Esophagus squamous epithelium (tissue), 5 donors: ENCODE measurements at places on chromosomes 2 and 18.

GRCh38 chr18:57437766-57438671 lies 2.8 kb downstream of the ONECUT2 start:
- DNase-seq: no peak

GRCh38 chr2:132677661-132678060 lies 7.7 kb upstream of the LYPD1 start:
- no peak for DNase-seq

- no peak for DNase-seq
Observed at GRCh38 chr18:51522821-51523220, 325.3 kb upstream of the MEX3C start.

DNA sequence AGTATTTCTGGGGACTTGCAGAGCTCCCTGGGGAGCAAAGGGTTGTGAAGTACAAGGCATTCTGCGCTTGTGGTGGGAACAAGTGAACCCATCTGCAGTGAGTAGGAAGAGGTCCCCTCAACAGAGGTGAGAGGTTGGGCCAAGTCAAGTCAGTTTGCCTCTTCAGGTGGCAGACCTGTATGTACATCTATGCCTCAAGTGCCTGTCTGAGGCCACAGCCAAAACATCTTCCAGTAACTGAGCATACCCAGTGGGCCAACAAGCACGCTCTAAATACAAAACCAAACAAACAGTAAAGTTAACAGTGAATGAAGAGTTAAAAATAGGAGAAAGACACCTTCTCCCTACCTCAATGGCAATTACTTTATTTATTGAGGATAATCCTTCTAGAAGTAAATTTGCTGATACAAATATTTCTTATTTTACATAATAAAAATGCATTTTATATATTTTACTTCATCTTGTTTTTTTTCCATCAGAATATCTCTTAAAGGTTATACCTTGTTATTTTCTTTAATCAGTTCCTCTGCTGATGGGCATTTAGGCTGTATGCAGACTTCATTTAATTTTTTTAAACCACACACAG lies 2.5 kb downstream of the GYPC start:
- no peak for DNase-seq

DNA sequence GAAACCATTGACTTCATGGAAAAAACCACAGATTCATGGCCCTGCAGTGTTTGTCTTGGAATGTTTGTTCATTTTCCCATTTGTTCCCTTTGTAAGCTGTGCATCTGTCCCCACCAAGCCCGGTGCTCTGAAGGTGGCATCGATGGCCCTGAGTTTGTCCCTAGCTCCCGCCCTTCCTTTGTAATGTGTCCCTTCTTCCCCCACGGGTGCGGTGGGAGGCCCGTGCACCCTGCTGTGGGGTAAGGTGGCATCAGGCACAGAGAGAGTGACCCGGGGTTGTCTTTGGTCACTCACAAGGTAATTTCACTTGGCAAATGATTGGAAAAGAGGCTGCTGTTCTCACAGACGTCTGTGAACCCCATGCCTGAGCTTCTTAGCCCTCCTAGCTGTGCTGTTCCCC lies 28.7 kb downstream of the KLHL29 start:
- no peak for DNase-seq

- DNase-seq: no peak
Observed at GRCh38 chr2:64311191-64311910, 142.6 kb upstream of the LGALSL start.

GRCh38 chr2:135898234-135898786 lies 22.1 kb upstream of the MCM6 start:
- DNase-seq: no peak

DNA sequence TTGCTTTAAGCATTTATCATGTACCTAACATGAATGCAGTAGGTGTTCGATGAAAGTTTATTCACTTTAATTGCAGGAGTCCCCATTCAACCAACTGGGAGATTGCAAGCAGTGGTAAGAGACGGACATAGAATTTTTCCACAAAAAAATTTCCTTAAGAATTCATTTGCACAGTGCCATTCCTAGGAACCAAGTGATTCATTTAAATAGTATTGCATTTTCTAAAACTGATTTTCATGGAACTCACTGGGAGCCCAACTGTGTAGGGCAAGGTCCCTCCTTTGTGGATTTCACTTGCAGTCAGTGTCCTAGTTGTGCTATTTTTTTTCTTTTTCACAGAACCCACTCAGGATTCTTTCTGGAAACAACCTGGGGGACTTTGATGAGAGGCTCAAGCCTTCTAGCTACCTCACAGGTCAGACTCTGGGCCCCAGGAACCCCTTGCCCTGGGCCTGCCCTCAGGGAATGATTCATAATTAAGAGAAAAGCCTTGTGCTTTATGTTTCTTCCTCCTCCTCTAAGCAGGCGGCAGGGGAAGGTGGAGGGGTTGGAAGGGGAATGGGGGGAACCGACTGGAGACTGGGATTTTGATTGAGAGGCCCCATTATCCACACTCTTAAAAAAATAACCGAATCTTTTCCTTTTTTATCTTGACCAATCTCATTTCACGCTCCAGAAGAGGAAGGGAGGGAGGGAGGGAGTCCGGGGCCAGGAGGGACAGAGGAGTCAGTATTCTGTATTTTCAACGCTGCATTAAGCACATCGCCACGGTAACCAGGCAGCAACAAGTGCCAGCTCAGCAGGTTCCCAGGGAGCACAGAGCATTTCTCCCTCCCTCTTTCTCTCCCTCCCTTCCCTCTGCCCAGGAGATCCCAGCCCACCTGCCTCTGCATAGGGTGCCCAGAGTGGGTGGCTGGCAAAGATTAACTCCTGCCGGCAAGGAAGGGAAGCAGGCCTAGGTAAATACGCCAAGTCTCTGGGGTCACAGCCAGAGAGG lies 51.8 kb downstream of the PSD4 start:
- no peak for DNase-seq

- no peak for DNase-seq
Observed at GRCh38 chr2:26270373-26270772, 25.6 kb downstream of the HADHB start.

DNA sequence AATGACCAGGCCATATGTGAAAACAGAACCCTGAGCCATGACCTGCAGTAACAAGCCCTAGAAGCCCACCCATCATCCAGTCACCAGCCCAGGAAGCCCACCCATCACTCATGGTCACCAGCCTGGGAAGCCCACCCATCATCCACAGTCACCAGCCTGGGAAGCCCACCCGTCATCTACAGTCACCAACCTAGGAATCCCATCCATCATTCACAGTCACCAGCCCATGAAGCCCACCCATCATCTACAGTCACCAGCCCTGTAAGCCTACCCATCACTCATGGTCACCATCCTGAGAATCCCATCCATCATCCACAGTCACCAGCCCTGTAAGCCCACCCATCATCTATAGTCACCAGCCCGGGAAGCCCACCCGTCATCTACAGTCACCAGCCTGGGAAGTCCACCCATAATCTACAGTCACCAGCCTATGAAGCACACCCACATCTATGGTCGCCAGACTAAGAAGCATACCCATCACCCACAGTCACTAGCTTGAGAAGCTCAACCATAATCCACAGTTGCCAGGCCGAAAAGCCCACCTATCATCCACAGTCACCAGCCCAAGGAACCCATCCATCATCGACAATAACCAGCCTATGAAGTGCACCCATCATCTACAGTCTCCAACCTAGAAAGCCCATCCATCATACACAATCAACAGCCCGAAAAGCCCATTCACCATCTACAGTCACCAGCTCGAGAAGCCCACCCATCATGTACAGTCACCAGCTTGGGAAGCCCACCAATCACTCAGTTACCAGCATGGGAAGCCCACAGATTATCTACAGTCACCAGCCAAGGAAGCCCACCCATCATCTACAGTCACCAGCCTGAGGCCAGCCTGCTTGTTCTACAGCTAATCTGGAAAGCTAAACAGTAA lies 91.9 kb downstream of the TWIST2 start:
- DNase-seq: no peak

DNA sequence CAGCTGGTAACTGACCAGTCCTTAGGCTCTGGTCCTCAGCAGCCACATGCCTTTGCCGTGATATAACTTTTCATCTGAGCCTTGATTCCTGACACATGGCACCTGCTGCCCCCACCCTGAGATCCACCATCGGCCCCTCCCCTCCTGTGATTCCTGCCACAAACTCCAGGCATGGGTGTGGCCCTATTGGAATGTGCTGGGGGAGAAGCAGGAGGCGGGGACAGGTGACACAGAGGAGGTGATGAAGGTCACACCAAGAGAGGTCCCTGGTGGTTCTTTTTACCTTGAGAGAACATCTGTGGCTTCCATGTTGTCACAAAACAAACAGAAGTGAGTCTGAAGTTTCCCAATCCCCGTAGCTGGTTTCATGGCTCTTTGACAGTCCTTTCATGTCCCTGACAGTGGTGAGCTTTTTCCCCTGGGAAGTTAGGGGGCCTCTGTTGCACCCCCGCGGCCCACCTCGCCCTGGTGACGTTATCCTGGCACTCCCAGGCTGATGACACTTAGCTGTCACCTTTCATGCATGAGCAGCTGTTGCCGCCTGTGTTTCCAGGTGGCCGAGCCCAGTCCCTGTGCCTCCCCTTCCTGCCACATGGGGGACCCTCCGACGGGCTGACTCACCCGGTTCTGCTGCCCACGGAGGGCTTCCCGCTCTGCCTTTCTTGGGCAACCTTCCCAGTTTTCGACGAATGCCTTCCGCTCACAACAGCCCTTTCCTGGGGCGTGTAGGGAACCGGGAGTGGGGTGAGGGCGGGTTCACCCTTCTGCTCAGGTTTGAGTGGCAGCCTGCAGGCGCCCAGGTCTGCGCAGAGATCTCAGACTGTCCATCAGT lies 66.3 kb upstream of the GLI2 start:
- DNase-seq: no peak

GRCh38 chr2:190970873-190971506 lies 43.0 kb downstream of the STAT1 start:
- DNase-seq: no peak

DNA sequence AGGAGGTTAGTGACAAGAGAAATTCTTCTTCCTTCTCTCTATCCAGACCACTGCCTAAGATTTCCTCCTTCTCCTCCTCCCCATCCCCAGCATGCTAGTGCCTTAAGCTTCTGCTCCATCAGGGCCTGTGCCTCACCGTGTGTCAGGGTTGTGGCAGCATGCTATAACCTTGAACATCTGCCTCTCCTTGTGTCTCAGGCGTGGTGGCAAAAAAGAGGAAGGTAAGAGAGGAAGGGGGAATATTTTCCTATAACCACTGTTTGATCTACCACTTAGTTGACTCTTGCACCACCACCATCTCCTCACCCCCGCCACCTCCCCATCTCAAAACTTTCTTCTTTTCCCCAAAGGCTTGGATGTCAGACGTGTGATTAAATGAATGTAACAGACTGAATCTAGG lies 38.3 kb upstream of the PEX13 start:
- no peak for DNase-seq

DNA sequence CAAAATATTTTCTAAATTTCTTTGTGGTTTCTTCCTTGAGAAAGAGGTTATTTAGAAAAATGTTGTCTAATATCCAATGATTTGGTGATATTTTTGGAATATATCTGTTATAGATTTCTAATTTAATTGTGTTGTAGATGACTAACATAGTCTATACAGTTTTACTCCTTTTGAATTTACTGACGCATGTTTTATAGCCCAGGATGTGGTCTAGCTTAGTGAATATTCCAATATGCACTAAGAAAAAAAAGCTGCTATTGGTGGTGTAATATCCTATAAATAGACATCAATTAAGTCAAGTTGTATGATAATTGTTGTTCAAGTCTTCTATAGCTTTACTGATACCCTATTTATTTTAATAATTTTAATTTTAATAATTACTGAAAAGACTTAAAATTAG lies 240.6 kb upstream of the CYP26B1 start:
- DNase-seq: no peak

DNA sequence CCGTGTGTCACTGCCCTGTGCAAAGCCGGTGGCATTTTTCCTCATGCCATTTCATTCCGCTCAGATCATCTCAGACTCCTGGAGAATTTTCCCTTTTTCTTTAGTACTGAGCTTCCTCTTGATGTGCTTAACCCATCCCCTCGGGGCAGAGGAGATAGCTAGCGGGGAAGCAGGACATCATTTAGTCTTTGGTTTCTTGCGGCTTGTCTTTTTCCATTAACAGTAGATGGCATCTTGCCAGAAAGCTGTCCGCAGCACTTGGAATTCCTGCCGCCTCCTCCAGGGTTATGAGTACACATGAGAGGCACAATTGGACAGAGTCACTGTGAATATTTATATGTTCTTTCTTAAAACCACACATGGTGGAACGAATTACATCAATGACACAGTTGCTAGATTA lies 226.6 kb downstream of the ALPK2 start:
- DNase-seq: no peak

DNA sequence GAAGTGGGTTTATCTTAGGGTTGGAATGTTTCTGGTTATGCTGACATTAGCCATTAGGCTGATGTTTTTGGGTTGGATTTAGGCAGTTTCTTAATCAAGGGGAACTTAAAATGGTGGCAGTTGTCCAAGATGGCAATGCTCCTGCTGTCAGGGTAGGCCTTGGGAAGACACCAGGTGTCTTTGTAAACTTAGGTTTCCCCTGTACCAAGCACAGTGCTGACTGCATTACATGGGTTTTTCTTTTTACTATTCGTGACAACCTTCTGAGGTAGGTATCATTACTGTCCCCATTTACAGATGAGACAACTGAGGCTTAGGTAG lies 528 bp upstream of the ATG16L1 start:
- no peak for DNase-seq

DNA sequence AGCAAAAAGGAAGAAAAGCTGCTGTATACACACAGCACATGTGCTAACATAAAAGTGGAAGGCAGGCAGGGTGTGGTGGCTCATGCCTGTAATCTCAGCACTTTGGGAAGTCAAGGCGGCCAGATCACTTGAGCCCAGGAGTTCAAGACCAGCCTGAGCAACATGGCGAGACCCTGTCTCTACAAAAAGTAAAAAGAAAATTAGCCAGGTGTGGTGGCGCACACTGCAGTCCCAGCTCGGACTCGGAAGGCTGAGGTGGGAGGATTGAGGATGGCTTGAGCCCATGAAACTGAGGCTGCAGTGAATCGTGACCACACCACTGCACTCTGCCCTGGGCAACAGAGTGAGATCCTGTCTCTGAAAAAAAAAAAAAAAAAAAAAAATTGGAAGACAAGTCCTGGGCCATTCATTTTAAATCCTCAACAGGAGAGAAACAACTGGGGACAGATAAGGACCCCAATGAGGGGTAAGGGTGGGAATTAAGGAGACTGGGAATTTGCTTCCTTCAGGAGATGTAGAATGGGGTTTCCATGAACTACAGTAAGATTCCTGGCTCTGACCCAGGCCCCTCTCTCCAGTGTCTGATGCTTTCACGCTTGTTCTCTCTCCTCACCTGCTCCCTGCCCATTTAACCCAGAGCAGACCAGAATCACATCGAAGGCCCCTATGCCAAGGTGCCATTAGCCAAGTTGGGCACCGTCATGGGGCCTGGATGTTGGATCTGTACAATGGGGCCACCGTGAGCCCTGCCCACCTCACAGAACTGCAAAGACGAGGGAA lies 29.6 kb downstream of the TNS1 start:
- no peak for DNase-seq

GRCh38 chr2:156481312-156481711 lies 45.1 kb downstream of the GPD2 start:
- DNase-seq: no peak

DNA sequence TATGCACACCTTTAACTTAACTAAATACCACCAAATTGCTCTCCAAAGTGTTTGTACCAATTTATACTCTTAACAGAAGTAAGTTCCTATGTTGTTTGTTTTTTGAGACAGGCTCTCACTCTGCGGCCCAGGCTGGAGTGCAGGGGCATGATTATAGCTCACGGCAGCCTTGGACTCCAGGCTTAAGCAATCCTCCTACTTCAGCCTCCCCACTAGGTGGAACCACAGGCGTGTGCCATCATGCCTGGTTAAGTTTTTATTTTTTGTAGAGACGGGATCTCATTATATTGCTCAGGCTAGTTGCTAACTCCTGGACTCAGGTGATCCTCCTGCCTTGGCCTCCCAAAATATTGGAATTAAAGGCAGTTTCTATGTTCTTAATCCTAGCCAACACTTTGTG lies 13.1 kb upstream of the NAB1 start:
- no peak for DNase-seq
